Stimulated activated naive CD4-positive, alpha-beta T cell (primary cell): ENCODE measurements at places on chromosomes 2 and 18.

DNA sequence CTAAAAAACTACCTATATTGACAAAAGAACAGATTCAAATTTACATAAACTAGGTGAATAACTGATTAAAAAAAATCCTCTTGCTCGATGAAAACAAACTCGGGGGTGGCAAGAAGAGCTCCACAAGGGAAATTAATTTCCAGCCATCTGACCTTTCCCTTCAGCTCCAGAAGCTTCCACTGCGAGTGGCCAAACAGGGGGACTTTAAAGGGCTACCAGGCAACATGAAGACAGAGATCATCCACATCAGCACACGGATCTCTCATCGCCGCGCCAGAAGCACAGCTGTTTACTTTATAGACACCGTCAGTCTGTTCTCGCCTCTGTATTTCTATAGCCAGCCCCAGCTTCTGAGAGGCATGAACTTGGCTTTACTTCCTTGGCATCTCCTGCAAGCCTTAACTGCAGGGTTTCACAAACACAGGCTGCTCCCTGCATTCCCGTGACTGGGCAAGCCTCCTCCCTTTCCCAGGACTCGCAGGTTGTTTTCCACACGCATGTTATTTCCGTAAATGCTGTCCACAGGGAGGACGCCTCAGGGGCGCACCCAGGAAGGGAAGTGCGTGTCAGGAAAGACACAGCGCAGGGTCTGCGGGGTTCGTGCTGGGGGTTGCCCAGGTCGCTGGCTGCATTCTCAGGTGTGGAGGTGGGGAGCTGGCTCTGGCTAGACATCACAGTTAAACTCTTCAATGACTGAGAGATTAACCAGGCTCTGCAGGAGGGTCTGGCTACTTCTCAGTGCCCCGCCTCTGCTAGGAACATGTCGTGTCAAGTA, 85.0 kb downstream of the USP40 start:
- no peak for DNase-seq

GRCh38 chr2:172398440-172398839, 28.9 kb upstream of the ITGA6 start:
- DNase-seq, result no peak

DNA sequence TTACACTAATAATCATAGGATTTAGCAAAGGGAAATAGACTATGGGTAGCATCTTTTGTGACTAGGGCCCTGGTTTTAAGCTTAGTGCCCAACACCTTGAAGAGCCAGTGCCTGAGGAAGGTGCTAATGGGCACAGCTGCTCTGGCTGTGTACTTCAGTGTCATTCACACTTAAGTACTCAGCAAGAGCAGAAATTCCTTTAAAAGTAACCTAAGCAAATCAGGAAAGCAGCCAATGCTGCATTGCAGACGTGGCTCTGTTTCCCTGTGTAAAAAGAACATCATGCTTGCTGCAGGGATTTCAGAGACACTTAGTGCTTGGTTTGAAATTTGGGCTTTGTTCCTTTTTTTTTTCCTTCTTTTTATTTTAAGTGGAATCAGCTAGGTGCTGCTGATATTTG, 505.4 kb downstream of the SUCLG1 start:
- DNase-seq, result no peak

- DNase-seq, result peak; percentile 10
Observed at GRCh38 chr18:3059272-3059671, 46.3 kb upstream of the LPIN2 start.

GRCh38 chr2:61377046-61377445, 93.8 kb downstream of the USP34 start:
- DNase-seq, result no peak
